Keratinocyte (primary cell): ENCODE measurements at places on chromosomes 5 and 9. TPM values are rescaled to one million over a fixed set of nuclear protein-coding genes. Genes with fewer than 3 reads are reported as not detected.

RELL2 gene
- 8.9 to 11.1 TPM (median 10.2 TPM) in 3 replicates for polyA plus RNA-seq

SLC22A4 gene
- polyA plus RNA-seq = 1.00 to 1.5 TPM (median 1.4 TPM) in 3 replicates

PDLIM4 gene
- polyA plus RNA-seq = 38.3 to 81.8 TPM (median 79.3 TPM) in 3 replicates

PPP3R2 gene
- polyA plus RNA-seq = not detected in 3 replicates

SNX30 gene
- 6.6 to 9.4 TPM (median 9.0 TPM) in 3 replicates for polyA plus RNA-seq

GAS1 gene
- 0.56 to 1.1 TPM (median 0.75 TPM) in 3 replicates for polyA plus RNA-seq

ABO gene
- polyA plus RNA-seq = not detected in 3 replicates

SMIM33 gene
- not detected in 3 replicates for polyA plus RNA-seq

PRRX2 gene
- polyA plus RNA-seq = 0.06 to 0.19 TPM in 2 of 3 replicates, not detected in the other

SLC25A2 gene
- polyA plus RNA-seq = not detected in 3 replicates

LCP2 gene
- polyA plus RNA-seq = not detected in 3 replicates

DNA sequence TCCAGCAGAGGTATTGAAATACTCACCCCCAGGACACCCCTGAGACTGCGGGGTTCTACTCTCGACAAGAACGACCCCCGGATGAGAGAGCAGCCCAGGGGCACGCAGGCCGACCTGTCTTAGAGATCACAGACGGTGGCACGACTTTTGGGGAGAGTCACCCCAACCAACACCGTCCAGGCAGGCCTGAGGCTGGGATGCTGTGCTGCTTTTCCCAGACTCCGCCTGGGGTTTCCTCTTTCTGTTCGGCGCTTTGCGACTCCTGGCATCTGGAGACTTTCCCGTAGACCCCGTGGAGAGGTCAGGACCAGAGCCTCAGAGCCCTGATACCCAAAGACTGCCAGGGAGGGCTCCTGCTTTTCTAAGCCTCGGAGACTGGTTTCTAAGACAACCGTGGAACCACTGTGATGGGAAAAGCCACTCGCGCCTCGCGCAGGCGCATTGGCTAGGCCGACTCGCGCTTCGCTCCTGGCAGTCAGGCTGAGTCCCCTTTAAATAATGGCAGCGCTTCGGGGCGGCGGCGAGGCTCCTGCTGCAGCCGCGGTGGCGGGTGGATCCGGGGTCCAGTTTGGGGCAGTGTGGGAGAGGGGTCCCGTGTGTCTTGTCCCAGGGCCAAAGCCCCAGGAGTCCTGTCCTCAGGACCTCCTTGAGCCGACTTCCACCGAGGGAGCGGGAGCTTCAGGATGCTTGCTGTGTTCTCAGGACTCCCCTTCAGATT lies 484.0 kb downstream of the SPATA31A7 start:
- H3K36me3 ChIP-seq = no peaks in the 10 kb centered on the region
- no peak overlapping the region for H3K4me3 ChIP-seq
- H3K27ac ChIP-seq = no peak overlapping the region
- no peaks in the 10 kb centered on the region for H3K27me3 ChIP-seq

GRCh38 chr9:83220730-83221129 lies 157.8 kb upstream of the RASEF start:
- H3K27ac ChIP-seq = no peak overlapping the region
- H3K4me3 ChIP-seq = no peak overlapping the region
- no peaks in the 10 kb centered on the region for H3K27me3 ChIP-seq
- H3K4me1 ChIP-seq = peaks cover 5% of the 10 kb centered on the region

- H3K4me1 ChIP-seq = peaks cover 8% of the 10 kb centered on the region
- no peaks in the 10 kb centered on the region for H3K36me3 ChIP-seq
- H3K27me3 ChIP-seq = no peaks in the 10 kb centered on the region
- no peak overlapping the region for H3K4me3 ChIP-seq
- DNase-seq = no peak
These were observed 11.4 kb upstream of the PTGDS start for GRCh38 chr9:136965771-136966484.

DNA sequence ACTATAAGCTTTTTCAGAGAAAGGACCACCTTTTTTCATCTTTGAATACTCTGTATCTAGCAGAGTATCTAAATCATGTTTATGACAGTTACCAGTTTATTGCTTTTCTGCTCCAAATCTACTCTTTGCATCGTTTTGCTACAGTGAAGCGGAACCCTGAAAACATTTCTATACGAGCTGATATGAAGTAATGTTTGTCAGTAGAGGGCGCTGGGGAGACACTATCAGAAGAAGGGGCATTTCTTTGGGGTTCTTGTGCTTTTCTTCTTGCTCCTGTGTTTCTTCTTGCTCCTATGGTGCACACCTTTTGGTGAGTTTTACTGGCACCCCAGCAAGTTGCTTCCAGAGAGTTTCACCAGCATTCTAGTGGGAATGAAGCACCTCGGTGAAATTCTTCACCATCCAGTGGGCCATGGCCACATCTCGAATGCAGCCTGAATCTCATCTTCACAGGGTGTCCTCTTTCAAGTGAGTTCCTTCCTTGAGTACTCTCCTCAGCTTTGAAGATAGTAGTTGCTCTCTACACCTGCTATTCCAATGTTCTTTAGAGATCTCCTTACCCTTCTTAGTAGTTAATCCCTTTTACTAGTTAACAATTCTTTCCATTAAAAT lies 98.4 kb downstream of the FGF1 start:
- H3K4me1 ChIP-seq = no peaks in the 10 kb centered on the region
- DNase-seq = no peak
- no peak overlapping the region for H3K27ac ChIP-seq
- H3K27me3 ChIP-seq = no peaks in the 10 kb centered on the region

DNA sequence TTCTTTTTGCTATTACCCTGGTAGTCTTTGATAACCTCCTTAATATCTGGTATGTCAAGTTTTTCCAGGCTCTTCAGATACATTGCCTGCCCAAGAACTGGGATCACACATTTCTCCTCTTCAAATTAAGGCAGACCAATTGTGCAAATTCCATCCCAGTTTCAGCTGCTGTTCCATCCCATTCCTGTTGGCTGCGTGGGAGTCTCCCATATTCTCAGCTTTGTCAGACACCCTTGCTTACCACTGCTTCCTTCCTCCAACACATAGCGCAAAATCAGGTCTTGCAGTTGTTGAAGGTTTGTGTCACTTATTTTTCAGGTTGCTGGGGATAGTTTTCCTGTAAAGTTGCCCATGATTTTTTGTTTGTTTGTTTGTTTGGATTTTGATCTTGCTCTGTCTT lies 15.2 kb downstream of the HCN1 start:
- H3K36me3 ChIP-seq = no peaks in the 10 kb centered on the region
- H3K27me3 ChIP-seq = no peaks in the 10 kb centered on the region
- no peak for DNase-seq
- no peak overlapping the region for H3K4me3 ChIP-seq

DNA sequence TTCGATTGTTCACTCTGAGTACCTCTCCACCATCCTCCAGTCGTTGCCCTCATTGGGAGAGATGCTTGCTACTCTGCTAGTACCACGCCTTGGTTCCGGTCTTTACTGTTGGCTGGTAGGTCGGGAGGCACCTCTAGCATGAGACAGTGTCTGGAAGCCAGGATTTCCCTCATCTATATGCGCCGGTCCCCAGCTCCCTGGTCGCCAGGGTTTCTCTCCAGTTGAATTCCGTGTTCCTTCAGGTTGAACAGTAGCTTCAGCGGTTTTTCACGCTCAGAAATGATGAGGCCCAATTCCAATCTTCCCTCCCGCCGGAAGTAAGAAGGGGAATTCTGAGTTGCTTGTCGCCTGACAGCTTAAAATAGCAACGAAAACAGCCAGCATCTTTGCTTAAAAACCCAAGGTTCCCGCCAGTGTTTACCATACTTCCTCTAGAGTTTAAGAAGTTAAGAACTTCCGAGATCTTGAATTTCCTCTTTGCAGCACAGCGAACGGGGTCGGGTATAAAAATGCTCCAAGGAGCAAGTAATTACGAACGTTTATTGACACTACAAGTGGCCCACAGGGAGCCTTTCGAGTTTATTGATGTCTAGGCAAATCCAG lies 1.3 kb upstream of the ST8SIA4 start:
- no peak overlapping the region for H3K27ac ChIP-seq
- no peak for DNase-seq
- H3K27me3 ChIP-seq = peaks cover 6% of the 10 kb centered on the region
- H3K4me1 ChIP-seq = peaks cover 18% of the 10 kb centered on the region

GRCh38 chr5:170262061-170263045 lies 29.6 kb downstream of the C5orf58 start:
- H3K4me1 ChIP-seq = no peaks in the 10 kb centered on the region
- H3K27ac ChIP-seq = no peak overlapping the region
- peaks cover 11% of the 10 kb centered on the region for H3K27me3 ChIP-seq
- no peak overlapping the region for H3K4me3 ChIP-seq
- H3K36me3 ChIP-seq = no peaks in the 10 kb centered on the region
- DNase-seq = no peak

DNA sequence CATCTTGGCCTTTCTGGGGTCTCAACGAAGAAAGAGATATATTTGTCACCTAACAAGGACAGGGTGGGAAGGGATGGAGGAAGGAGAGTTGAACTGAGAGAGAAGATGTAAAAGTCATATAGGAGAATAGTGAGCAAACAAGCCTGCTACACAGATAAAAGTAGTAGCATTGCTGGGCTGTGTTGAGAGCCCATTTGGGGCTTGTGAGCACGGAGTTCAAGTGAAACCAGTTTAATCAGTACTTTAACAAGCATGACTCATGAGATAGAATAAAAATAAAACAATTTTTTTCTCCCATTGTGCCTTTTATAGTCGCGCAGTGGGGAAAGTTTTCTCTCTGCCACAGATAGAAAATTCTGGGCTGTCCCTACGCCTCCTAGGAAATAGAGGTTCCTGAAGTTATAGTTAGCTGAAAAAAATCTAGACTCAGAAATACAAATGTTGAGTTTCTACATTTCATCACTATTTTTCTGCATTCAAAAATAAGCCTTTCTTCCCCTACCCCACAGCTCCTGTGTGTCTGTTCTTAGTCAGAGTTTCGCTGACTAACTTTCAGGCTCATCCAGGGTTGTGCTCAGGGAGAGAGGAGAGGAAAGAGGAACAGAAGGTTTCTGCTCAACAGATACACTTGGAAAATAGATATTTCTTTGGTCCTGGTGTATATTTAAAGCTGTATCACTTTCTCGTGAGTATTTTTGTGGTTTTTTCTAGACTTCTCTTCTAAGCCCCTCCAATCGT lies 395.8 kb upstream of the ADAMTSL1 start:
- no peak overlapping the region for H3K4me3 ChIP-seq
- H3K36me3 ChIP-seq = no peaks in the 10 kb centered on the region
- no peaks in the 10 kb centered on the region for H3K27me3 ChIP-seq
- no peak for DNase-seq
- no peaks in the 10 kb centered on the region for H3K4me1 ChIP-seq

GRCh38 chr5:153813901-153814300 lies 224.8 kb downstream of the FAM114A2 start:
- no peak overlapping the region for H3K4me3 ChIP-seq
- no peaks in the 10 kb centered on the region for H3K36me3 ChIP-seq
- no peaks in the 10 kb centered on the region for H3K4me1 ChIP-seq
- no peaks in the 10 kb centered on the region for H3K27me3 ChIP-seq
- H3K27ac ChIP-seq = no peak overlapping the region
- no peak for DNase-seq

DNA sequence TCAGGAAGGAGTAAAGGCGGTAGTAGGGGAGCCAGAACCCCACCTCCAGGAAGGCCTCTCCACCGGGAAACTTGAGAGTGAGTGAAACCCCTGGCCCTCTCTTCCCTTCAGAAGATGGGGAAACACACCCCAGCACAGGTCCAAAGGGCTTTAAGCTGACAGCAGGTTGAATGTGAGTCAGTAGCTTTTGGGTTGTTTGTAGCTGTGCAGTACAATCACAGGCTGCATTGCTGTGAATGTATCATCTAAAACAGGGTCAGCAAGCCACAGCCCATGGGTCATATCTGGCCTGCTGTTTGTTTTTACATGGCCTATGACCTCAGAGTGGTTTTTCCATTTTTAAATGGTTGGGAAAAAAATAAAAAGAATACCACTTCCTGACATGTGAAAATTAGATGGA lies 10.0 kb downstream of the OTULINL start:
- H3K27ac ChIP-seq = no peak overlapping the region
- no peaks in the 10 kb centered on the region for H3K4me1 ChIP-seq
- no peak overlapping the region for H3K4me3 ChIP-seq
- no peak for DNase-seq

- no peak overlapping the region for H3K27ac ChIP-seq
- H3K27me3 ChIP-seq = no peaks in the 10 kb centered on the region
- H3K36me3 ChIP-seq = peaks cover 38% of the 10 kb centered on the region
- H3K4me1 ChIP-seq = peaks cover 36% of the 10 kb centered on the region
- no peak overlapping the region for H3K4me3 ChIP-seq
These were observed 24.6 kb downstream of the SPARC start for GRCh38 chr5:151661968-151662732.

DNA sequence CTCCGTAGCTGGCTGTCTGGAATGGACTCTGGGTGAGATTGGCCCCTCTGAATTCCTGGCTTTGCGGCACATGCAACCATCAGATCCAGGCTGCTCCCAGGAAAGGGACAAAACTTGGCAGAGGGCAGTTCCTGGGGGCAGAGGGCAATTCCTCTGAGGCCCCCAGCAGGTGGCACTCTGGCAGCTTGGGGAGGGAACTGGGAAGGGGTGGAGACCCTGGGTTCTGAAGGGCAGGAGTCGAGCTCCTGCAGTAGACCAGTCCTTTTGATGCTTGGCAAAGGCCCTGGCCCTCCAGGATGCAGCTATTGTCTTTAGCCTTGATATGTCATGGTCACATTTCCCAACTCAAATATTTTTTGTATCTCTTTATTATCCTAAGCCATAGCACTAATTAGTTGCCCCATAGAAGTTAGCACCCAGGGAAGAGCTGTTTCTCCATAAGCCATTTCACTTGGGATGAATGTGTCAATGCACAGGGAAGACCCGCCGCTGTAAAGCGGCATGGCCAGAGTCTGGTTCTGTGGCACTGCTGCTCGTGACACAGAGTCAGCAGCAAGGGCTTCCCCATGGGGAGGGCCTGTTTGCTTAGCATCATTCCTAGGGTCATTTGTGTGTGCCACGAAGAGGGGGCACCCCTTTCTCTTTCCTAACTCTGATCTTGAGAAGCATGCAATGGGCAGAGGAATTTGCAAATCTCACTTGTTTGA lies 51.2 kb upstream of the CDK20 start:
- no peak overlapping the region for H3K27ac ChIP-seq
- no peaks in the 10 kb centered on the region for H3K27me3 ChIP-seq
- DNase-seq = no peak
- H3K4me1 ChIP-seq = no peaks in the 10 kb centered on the region
- no peak overlapping the region for H3K4me3 ChIP-seq

DNA sequence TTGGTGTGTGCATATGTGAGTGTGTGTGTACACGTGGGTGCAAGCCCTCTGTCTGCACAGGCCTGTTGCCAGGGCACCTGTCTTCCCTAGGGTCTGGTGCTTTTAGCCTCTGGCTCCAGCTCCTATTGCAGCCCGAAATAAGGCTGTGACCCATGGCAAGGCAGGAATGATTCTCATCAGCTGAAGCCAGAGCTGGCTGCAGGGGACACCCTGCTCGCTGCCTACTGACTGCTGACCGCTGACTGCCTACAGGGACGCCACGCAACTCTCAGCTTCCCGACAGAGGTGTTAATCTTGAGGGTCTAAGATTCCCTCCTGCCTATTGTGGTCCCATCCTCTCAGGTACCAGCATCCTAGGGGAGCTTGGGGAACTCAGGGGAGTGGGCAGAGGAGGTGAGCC lies at the start of gene MYOZ3:
Gene MYOZ3 (plus strand): TSS at position 166 of the 400 bp plus-strand sequence. CDS start 1,691 bp downstream, outside the sequence.
- H3K36me3 ChIP-seq = no peaks in the 10 kb centered on the region
- H3K27ac ChIP-seq = no peak within 1 kb of the TSS
- no peak within 1 kb of the TSS for H3K4me3 ChIP-seq
- H3K4me1 ChIP-seq = peaks cover 14% of the 10 kb centered on the region
